ENCODE measurements at places on chromosomes 4 and X.
A peak's percentile ranks its signal among the peaks of the same experiment; 100 is the strongest.

DNA sequence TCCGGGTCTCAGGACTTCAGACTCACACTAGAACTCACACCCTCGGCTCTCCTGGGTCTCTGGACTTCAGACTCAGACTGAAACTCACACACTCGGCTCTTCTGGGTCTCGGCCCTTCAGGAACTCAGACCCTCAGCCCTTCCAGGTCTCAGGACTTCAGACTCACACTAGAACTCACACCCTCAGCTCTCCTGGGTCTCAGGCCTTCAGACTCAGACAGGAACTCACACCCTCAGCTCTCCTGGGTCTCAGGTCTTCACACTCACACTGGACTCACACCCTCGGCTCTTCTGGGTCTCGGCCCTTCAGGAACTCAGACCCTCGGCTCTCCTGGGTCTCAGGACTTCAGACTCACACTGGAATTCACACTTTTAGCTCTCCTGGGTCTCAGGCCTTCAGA is 137.3 kb downstream of the CRLF2 start:
- H3K4me3 ChIP-seq, result no peak overlapping the region
- peaks cover 5% of the 10 kb centered on the region for H3K27me3 ChIP-seq
- H3K36me3 ChIP-seq, result no peaks in the 10 kb centered on the region

GRCh38 chr4:139736274-139736660 is 70.6 kb downstream of the MGST2 start:
- H3K4me1 ChIP-seq, result peaks cover 20% of the 10 kb centered on the region
- no peak for DNase-seq
- H3K4me3 ChIP-seq, result no peak overlapping the region
- no peaks in the 10 kb centered on the region for H3K36me3 ChIP-seq
- H3K27me3 ChIP-seq, result peaks cover 12% of the 10 kb centered on the region

GRCh38 chr4:48910511-48910910 is 3.9 kb upstream of the OCIAD2 start:
- DNase-seq, result no peak
- H3K4me1 ChIP-seq, result no peaks in the 10 kb centered on the region
- H3K4me3 ChIP-seq, result no peak overlapping the region
- no peaks in the 10 kb centered on the region for H3K27me3 ChIP-seq
- no peaks in the 10 kb centered on the region for H3K36me3 ChIP-seq

DNA sequence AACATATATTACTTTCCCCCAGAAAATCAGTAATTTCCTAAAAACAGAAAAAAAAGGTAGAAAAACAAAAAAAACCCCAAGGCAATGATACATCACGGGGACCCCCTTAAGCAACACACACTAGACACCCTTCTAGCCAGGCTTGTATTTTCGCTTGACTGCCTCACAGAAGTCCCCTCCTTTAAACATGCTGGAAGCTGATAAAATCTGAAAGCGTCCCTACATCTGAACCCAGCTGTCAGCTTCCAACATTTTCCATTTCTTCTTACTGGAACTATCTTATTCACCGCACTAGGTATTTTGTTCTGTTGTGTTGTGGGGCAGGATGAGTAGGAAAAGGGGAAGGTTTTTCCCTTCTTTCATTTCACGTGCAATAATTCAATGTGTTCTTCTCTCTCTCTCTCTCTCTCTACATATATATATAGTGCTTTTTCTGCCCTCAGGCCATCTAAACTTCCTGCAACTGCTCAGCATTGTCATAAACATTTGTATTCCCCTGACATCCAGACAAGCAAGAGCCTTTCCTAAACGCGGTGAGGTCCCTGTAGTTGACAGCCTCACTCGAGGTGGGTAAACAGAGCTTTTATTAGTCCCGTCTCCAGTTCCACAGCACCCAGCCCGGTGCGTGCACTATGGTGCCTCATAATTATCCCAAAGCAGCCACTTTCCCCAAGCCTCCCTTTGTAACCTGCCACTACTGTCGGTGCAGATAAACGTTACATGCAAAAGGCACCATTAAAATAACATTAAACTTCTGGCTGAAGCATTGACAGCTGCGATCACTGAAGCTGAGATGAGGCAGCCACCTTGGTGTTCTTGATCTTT is 82.5 kb downstream of the GATB start:
- H3K4me1 ChIP-seq, result no peaks in the 10 kb centered on the region
- no peak overlapping the region for H3K4me3 ChIP-seq
- no peak overlapping the region for H3K27ac ChIP-seq
- peaks cover 7% of the 10 kb centered on the region for H3K36me3 ChIP-seq

GRCh38 chr4:26726655-26727387 is 133.8 kb upstream of the STIM2 start:
- no peak for DNase-seq
- H3K4me1 ChIP-seq, result no peaks in the 10 kb centered on the region
- no peaks in the 10 kb centered on the region for H3K27me3 ChIP-seq
- H3K36me3 ChIP-seq, result peaks cover 5% of the 10 kb centered on the region

GRCh38 chr4:184762100-184762499 is 28.2 kb upstream of the CENPU start:
- H3K36me3 ChIP-seq, result peaks cover 98% of the 10 kb centered on the region
- H3K4me1 ChIP-seq, result no peaks in the 10 kb centered on the region

DNA sequence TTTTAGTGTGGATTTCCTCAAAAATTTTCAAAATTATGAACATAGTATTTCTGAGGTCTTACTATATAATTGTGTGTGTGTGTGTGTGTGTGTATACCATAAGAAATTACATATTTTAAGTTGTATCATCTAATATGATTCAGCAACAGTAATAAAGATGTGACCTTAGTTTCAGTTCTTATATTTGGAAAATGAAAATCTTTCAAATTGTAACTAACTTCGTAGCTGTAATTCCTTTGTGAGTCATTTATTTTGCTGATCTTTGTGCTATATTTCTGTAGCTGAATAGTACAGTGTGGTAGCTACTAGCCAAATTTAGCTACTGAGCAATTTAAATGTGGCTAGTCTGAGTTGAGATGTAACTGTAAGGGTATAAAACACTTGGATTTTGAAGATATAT is 116.4 kb downstream of the RAP1GDS1 start:
- H3K27ac ChIP-seq, result no peak overlapping the region
- no peaks in the 10 kb centered on the region for H3K36me3 ChIP-seq
- no peaks in the 10 kb centered on the region for H3K27me3 ChIP-seq

GRCh38 chrX:6382284-6382683 is 152.6 kb downstream of the VCX3A start:
- no peaks in the 10 kb centered on the region for H3K27me3 ChIP-seq
- H3K27ac ChIP-seq, result no peak overlapping the region
- no peaks in the 10 kb centered on the region for H3K4me1 ChIP-seq
- peak; percentile 2 for DNase-seq

DNA sequence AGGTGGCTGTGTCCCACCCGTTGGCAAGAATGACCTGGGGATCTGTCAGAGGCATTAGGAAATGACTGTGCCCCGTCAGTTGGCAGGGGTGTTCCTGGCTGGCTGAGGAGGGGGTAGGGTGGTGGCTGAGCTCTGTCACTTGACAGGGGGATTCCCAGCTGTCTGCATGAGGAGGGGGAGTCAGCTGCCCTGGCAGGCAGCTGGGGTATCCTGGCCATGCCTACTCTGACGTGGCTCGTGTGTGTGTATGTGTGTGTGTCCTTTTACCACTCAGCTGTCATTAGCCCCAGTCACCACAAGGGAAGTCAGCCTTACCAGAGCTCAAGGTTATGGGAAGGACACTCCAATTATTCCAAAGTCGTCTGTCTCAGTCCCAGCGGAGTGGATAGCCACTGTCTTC is 93.2 kb downstream of the EFNB1 start:
- H3K27me3 ChIP-seq, result no peaks in the 10 kb centered on the region
- H3K27ac ChIP-seq, result no peak overlapping the region
- H3K36me3 ChIP-seq, result no peaks in the 10 kb centered on the region
- no peak for DNase-seq

GRCh38 chr4:77201343-77201742 is 44.3 kb downstream of the CCNG2 start:
- H3K27ac ChIP-seq, result no peak overlapping the region
- H3K4me1 ChIP-seq, result no peaks in the 10 kb centered on the region
- H3K36me3 ChIP-seq, result no peaks in the 10 kb centered on the region
- H3K27me3 ChIP-seq, result no peaks in the 10 kb centered on the region

DNA sequence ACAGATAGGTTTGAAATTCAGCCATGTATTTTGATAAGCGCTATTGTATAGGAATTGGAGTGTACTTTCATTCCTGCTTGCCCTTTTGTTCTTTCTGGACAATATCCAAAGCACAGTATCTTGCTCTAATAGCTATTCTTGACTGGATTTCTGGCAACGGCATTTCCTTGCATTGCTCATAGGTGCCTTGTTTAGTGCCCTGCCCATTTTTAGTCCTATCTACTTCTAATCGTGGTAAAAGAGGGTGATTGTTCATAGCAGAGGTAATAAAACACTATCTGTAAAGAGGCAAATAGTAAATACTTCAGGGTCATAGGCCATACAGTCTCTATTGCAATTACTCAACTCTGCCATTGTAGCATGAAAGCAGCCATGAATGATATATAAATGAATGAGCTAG is 155.9 kb downstream of the IL1RAPL2 start:
- no peak overlapping the region for H3K27ac ChIP-seq
- no peak overlapping the region for H3K4me3 ChIP-seq
- no peaks in the 10 kb centered on the region for H3K27me3 ChIP-seq
- no peaks in the 10 kb centered on the region for H3K4me1 ChIP-seq

- H3K27me3 ChIP-seq, result no peaks in the 10 kb centered on the region
- H3K4me3 ChIP-seq, result no peak overlapping the region
- H3K27ac ChIP-seq, result no peak overlapping the region
Measured at GRCh38 chrX:123884809-123885408, 25.1 kb downstream of the XIAP start.

DNA sequence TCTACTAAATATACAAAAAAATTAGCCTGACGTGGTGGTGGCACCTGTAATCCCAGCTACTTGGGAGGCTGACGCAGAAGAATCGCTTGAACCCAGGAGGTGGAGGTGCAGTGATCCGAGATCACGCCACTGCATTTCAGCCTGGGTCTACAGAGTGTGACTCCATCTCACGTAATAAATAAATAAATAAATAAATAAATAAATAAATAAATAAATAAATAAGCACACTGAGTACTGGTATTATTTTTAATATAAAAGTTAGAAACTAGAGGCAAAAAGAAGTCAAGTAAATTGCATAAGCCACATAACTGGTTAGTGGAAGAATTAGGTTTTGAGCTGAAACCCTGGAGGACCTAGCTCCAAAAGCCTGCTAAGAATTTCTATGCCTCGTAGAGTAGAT is 1262.7 kb upstream of the PABPC4L start:
- H3K27me3 ChIP-seq, result no peaks in the 10 kb centered on the region
- no peak for DNase-seq
- H3K27ac ChIP-seq, result no peak overlapping the region
- no peaks in the 10 kb centered on the region for H3K4me1 ChIP-seq
- H3K4me3 ChIP-seq, result no peak overlapping the region

DNA sequence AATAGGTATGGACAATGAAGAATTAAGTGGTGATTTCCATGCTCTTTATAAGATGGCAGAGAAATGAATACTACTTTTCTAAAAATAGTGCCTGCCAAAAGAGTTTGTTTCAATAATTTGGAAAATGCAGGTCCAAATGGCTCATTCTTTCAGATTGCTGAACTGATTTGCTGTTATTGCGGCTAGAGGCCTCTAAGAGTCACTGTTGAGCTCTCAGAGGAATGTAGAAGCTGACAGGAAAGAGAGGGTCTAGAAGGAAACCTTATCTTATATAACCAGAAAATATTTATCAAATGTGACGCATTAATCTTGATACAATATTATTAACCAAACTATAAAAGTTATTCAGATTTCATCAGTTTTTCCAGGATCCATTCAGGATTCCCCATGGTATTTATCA is 65.7 kb upstream of the PAGE1 start:
- no peaks in the 10 kb centered on the region for H3K36me3 ChIP-seq
- no peak overlapping the region for H3K4me3 ChIP-seq
- DNase-seq, result no peak
- H3K27me3 ChIP-seq, result no peaks in the 10 kb centered on the region

- no peaks in the 10 kb centered on the region for H3K4me1 ChIP-seq
- H3K27me3 ChIP-seq, result peaks cover 40% of the 10 kb centered on the region
- H3K27ac ChIP-seq, result no peak overlapping the region
Measured at GRCh38 chr4:127778102-127778501, 4.0 kb upstream of the HSPA4L start.

DNA sequence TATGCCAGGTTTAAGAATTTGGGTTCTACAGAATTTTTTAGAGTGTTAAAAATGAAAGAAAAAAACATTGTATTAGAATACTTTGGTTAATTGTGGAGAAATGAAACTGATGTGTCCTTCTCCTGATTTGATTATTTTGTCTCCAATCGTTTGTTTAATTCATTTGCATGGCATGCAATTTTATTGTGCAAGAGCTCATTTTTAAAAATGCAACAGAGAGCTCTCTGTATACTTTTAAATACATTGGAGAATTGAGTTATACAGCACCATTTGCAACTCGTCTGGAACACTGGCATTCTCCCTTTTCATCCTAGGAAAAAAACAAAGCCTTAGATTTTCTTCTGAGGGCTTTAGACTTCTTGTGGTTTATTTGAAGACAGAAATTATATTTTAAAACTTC is 689 bp downstream of the EXOC1L start:
- no peak overlapping the region for H3K4me3 ChIP-seq
- H3K4me1 ChIP-seq, result no peaks in the 10 kb centered on the region
- H3K27me3 ChIP-seq, result no peaks in the 10 kb centered on the region
- H3K36me3 ChIP-seq, result no peaks in the 10 kb centered on the region
- peak; percentile 6 for DNase-seq

DNA sequence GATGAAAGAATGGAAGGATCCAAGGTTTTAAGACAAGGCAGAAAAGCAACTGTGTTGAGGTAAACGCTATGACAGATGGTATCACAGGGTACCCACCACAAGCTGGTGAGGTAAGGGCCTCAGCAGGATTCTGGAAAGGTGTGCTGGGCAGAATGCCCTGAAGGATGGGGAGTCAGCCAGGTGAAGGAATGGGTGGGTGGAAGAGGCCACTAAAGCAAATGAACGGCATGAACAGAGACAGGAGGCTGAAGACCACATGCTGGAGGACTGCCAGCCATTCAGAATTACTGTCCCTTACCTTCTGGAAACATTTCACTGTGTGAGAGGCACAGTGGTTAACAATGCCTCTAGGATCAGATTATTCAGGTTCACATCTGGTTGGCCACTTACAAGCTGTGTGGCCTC is 23.6 kb downstream of the GPRIN3 start:
- no peak overlapping the region for H3K4me3 ChIP-seq
- peaks cover 25% of the 10 kb centered on the region for H3K4me1 ChIP-seq
- H3K36me3 ChIP-seq, result no peaks in the 10 kb centered on the region
- H3K27me3 ChIP-seq, result no peaks in the 10 kb centered on the region
- no peak for DNase-seq

DNA sequence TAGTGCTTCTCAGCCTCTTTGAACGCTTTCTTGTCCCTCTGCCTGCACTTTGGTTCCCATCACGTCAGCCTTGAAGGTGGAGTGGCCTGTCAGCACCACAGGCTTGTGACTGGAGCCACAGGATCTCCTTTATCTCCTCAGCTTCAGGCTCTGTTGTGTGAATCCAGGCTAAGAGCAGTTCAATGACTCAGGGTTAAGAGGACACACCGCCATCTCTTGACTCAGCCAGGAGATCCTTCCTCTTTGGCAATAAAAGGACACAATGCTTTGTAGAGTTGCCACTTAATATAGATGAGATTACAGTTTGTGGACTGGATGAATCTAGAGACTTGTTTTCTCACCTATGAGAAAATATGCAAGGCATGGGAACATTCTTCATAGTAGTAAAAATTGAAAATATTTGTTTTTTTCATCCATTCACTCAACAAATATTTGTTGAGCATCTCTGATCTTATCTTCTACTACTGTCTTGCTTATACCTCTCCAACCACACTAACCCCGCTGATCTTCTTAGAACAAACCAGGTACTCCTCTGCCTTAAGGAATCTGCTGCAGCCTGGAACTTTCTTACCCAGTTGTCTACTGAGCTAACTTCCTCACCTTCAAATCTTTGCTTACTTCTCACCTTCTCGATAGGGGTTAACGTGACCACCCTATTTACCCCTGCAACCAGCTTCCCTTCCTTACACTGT is 62.3 kb downstream of the UCHL1 start:
- no peaks in the 10 kb centered on the region for H3K4me1 ChIP-seq
- no peak overlapping the region for H3K27ac ChIP-seq
- H3K27me3 ChIP-seq, result no peaks in the 10 kb centered on the region
- no peaks in the 10 kb centered on the region for H3K36me3 ChIP-seq
